Activated naive CD8-positive, alpha-beta T cell treated with anti-CD3 and anti-CD28 coated beads, Interleukin-2, amount 50 U/mL, for 24 hours (primary cell): ENCODE measurements at places on chromosomes 5 and 9.

DNA sequence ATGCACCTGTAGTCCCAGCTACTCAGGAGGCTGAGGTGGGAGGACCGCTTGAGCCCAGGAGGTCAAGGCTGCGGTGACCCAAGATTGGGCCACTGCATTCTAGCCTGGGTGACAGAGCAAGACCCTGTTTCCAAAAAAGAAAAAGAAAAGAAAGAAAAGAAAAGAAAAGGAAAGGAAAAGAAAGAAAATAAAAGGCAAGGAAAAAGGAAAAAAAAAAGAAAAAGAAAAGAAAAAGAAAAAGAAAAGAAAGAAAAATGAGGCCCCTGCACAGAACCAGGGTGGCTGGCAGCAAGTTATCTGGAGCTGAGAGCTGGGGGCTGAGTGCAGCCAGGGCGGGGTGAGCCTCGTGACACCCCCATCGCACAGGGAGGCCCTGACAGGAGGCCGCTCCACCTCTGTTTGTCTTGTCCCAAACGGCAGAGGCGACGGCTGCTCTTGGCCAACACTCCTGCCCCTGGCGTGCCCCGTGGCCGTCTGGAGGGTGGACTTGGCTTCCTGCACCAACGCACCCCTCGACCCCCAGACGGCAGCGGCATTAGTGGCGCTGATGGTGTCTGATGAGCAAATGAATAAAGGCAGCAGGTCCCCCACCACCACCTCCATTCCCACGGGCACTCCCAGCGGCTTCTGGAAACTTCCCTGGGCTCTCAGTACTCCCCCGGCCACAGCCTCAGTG, 16.7 kb downstream of the EXD3 start:
- no peak for DNase-seq

GRCh38 chr9:13165236-13165945, 114.1 kb downstream of the MPDZ start:
- no peak for DNase-seq

DNA sequence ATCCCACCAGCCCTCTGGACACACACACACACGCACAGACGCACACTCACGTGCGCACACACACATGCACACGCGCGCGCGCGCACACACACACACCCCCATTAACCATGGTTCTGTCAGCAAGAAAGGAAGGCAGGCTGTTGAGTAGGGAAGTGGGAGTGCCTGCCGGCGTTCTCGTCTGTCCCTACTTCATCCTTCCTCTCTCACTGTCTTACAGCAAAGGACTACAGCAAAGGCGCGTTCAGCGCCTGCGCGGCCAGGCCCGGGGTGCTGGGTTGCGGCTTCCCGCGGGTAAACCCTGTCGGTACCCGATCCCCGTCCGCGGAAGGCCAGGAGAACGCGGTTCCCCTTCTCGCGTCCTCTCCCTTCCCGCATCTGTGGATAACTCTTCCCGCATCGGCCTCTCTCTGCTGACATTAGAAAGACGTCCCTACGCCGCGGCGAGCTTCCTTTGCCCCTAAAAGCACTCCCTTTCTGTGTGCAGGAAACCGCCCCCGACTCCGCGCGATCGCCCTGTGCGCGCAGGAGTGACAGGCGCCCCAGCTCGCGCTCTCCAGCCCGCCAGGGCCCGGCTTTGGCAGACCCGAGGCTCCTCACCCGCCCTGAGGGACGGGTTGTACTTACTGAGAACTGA, 219.2 kb downstream of the AGTPBP1 start:
- DNase-seq = peak; percentile 42

DNA sequence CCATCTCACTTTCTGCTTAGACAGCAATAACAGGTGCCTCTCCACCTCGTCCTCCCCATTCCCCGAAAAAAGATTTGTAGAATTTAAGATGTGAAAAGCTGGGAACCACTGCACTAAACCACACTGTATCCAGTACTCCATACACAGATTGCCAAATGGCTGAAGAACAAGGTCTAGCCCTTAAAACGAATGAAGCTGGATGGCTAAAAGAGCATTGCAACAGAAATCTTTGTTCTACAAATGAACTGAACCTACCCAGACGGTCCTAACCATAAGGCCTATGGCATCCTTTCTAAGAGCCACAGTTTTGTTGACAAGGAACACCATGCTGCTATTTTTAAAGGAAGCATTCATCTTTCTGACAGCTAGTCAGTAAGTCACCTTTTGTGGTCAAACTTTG, 152.3 kb downstream of the TTC39B start:
- DNase-seq = no peak

DNA sequence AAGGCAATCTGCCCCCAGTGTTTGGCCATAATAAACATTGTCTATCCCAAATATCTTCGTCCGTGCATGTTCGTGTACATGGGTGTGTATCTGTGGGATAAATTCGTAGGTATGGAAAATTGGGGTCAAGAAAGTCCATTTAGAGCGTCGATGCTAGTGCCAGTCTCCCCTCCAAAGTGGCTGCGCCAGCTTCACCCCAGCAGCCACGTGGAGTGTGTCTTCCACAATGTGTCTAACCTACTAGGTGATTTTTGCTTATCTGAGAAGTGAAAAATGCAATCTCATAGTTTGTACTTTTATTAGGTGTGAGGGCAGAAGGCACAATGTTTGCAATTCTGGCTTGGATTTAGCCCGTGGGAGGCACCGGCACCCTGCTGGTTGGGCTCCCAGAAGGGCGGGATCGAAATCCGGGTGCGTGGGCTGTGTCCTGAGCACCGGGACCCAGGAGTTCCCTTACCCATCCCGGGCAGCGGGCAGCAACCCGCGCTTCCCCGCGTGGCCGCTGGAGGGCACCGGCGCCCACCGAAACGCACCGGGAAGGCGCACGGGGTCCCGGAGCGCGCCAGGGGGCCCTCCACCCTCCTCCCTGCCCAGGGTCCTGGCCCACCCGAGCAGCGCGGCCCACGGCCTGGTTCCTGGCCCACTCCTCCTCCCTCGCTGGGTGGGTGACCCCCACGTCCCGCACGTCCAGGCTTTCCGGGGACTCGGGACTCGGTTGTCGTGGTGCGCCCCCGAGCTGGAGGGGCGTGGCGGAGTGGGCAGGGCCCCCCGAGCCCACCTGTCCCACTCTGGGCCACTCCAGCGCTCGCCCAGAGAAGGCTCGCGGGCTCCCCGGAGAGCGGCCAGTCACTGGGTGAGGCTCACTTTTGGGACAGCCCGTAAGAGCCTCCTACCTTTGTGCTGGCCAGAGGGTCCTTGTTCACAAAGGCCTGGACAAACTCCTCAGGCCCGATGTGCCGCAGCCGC, 55.4 kb upstream of the RNF130 start:
- peak; percentile 61 for DNase-seq

DNA sequence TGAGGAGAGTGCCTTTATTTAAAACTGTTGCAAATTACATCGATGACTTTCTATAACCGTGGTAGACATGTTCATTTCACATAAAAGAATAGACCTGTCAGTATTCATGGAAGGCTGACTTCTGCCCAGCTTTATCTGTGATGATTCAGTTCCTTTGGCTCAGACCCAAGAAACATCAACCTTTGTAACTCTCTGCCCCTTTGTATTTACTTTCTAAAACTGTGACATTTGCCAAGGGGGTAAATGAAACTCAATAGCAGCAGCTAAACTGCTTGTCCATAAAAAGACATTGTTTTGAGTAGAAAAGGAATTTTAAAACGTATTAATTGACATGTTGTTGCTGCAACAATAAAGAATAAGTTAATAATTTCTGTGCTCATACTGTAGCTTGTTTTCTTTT, 137.8 kb upstream of the ANKH start:
- DNase-seq = no peak

DNA sequence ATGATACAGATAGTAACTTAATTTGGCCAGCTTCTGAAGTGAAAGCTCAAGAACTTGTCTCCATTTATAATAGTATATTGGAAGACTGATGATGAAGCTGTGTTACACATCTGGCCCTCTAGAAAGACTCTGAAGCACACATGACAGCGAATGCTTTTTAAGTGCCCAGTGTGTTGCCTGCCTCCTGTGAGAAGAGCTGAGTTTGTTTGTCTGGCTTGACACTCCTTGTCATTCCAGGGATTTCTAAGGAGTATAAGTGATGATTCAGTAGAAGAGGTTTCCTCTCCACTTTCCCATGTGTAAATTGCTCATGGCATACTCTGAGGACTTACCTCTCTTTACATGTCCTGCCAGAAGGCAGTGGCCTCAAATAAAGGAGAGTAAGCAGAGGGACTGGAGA, 30.4 kb upstream of the LRRTM2 start:
- DNase-seq = no peak

DNA sequence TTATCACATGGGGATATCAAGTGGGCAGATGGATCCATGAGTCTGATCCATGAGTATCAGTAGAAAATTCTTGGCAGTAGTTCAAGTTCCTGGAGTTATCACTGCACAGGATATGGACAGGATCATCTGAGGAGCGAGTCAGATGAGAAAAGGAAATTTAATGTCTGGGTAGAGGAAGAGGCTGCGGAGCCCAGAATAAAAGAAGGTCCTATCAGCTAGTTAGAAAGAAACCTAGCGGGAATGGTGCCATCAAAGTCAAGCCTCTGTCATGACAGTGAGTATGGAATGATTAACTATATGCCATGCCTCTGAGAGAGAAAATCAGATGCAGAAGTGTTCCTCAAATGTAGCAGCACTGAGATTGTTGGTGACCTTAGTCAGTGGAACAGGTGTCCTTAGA, 248.1 kb downstream of the PIK3R1 start:
- DNase-seq = no peak

DNA sequence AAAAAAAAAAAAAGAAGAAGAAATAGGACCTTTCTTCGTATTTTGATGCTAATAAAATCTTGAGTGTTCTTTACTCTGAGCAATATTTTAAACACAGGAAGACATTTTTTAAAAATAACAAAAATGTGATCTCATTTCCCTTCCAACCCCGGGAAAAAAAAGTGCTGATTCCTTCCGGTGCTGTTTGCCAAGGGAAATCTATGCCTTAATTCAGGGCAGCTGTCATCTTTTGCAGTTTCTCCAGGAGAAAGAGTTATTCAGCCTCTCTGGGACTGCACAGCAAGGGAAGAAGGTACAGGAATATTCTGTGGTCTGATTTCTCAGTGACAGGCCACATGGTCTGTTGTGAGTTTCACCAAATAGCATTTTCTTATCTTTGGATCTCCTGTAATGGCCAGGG, 291.9 kb upstream of the IRX1 start:
- DNase-seq = no peak

DNA sequence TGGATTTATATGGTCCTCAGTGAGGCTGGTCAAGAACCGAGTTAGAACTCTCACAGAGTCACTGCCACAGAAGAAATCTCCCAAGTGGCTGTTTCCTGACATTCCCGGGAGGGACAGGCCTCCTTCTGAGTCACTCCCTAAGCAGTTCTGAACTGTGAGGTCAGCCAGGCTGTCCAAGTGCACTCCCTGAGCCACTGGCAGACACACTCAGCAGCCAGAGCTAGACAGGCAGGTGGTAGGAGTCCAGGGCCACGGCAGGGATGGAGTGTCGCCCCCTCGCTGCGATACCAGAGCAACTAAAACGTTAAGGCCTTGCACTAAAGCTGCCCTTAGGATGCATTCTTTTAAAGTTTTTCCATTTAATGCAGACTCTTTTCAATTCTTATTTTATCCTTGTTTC, 3.4 kb downstream of the IL4 start:
- DNase-seq = no peak

GRCh38 chr5:96257904-96258303, 175.1 kb downstream of the PCSK1 start:
- DNase-seq = no peak

DNA sequence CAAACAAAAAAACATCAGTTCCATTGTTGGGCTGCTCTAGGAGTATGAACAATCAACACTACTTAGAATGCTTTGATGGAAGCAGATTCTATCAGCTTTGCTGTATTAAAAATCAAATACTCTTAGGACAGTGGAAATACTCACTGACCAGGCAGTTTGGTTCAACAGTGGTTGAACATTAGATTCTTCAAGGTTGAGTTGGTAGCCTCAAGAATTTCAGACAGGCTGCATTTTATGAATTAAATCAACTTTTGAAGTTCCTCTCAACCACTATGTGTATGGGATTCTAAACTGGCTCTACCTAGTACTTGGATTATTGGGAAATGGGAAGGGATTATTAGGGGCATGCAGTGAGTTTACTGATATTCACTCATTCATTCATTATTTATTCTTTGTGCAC, 35.0 kb downstream of the ACTBL2 start:
- no peak for DNase-seq

DNA sequence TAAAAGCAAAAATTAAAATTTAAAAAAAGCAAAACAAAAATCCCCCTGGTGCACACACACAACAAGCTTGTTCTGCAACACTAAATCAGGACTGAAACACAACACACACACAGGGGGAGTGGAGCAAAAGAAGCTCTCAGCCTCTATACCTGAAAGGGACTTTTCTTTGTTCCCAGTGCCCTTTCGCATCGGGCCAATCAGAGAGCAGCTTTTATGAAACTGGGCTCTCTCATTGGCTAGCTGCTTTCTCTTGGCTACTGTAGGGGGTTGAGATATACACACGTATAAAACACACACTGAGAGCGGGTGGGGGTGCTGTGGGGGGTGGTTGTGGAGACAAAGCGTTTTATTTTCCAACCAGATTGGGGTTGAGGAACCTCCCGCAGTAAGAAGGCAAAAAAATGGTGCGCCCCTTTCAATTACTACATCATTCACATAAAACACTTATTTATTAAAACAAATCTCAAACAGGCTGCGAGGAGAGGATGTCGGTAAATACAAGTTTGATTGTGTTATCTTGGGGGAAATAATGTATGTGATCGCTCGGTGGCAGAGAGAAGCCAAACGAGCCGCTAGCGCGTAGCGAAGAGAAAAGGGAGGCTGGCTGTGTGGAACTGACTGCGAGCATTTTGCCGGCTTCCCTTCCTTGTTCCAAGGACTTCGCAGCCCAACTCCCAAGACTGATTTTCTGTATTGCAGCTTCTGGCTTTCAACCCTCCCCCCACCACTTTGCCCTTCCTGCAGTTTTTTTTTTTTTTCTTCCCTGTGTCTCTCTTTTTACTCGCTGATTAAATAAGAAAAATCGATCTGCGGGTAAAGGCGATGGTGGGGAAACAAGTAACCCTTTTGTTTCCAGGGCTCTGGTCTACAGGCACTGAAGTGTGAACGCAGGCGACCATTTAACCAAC, 2.5 kb upstream of the ZNF608 start:
- DNase-seq = peak; percentile 16

DNA sequence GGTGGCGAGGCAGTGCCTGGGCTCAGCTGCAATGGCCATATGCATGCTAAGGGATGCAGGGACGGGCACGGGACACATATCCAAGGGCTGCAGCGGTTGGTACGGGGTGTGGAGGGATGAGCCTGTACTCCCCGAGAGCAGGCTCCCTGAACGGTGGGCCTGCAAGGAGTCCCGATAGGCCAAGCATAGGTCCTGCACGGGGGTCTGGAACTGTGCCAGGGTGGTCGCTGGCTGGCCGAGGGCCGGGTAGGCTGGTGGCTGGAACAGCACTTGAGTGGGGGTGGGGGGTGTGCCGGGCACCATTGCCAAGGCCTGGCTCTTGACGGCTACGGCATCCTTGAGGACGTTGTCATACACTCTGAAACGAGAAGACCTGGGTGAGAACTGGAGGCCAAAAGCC, 24.1 kb downstream of the FABP6 start:
- no peak for DNase-seq

DNA sequence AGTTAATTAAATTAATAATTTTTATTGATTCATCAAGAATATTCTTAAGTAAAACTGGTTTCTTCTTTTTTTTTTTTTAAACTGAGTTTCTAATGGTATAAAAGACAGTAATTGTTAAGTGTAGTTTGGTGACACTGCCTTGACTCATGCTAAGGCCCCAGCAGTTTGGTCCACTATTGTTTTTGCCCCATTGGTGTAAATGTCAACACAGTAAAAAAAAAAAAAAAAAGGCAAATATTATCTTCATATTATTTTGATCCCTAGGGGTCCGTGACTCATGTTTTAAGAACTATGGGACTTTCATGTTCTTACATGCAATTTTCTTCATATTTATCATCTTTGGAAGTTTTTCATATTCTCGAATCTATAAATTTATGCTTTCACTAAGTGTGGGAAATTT, 29.2 kb upstream of the JAK2 start:
- no peak for DNase-seq
